ENCODE measurements at places on chromosomes 2 and 18.

DNA sequence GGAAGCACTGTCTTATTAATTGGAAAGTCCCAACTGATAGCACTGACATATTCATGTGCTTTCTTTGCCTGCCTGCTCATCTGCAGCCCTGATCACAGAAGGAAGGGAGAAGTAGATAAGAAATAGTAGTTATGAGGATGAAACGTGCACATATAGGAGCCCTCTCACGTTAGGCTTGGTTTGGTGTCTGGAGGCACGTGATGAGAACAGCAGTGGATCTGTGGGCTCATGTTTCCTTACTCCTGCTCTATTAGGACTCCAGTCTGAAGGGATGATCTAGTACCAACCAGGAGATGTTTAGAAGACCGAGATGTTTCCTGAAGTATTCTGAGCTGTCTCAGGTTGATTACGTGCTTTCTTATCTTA is 84.9 kb downstream of the MAP4K4 start:
- DNase-seq, result no peak

- no peak for DNase-seq
Observed at GRCh38 chr2:61183795-61184194, 21.8 kb downstream of the C2orf74 start.

DNA sequence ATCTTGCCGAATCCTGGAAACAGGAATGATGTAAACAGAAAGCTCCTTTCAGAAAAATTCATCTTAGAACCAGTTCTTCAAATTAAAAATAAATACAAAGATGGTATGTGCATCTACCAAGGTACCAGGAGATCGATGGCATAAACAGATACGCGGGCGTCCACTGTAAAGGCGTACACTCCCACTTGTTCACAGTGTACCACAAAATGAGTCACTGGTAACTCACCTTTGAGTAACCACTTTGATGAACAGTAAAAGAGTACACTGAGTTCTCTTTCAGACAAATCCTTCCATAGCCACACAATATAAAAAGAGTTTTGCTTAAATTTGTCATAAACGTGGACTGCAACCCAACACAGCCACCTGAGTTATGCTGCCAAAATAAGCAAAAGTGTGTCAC is 128.3 kb downstream of the DNER start:
- DNase-seq, result no peak

DNA sequence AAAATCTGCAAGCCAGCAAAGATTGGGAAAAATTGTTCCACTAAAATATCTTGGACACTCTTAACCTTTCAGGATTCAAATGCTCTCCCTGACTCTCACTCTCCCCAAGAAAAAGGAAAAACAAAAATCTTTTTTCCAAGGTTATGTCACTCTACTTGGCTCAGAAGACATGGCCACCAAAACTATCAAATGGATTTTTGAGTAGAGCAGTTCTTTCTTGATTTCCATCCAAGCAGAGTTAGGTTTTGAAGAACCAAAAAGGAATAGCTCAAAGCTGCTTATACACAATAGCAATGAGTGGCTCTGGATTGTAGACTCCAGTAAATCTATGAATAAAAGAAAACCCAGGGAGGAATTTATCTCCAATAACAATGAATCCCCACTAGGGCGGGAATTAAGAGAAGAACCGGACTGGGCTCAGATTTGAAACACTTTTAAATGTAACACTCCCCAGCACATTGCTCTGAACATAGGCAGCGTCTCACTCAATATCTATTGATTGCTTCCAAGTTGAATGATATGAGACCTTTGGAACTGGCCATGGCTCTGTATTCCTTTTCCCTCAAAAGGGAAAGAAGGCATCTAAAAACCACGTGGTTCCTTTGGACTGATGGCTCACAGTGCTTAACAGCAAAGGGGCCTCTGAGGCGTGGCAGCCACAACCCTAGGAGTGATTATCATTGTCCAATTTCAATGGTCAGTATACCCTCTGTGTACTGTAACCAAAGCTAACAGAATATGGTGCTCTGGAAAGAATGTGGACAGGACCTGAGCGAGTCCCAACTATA is 68.3 kb downstream of the SPRED2 start:
- no peak for DNase-seq

- DNase-seq, result no peak
Observed at GRCh38 chr2:139746901-139747300, 966.7 kb upstream of the NXPH2 start.

DNA sequence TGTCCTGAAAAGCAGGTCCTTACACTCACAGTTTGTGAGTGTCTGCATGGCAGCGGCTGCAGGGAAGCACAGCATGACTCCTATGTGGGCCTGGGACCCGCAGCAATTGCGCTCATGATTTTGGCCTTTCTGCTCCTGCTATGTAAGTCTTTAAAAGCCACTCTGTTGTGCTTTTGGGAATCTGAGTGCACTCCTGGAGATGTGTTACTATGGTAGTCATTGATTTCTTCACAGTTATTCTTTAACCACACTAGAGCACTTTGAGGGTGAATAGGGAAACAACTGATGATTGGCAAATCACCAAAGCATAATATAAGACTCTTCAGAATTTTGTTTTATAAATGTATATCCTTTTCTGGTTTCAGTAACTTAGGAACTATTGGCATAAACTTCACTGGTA is 40.9 kb downstream of the DSG2 start:
- DNase-seq, result no peak

DNA sequence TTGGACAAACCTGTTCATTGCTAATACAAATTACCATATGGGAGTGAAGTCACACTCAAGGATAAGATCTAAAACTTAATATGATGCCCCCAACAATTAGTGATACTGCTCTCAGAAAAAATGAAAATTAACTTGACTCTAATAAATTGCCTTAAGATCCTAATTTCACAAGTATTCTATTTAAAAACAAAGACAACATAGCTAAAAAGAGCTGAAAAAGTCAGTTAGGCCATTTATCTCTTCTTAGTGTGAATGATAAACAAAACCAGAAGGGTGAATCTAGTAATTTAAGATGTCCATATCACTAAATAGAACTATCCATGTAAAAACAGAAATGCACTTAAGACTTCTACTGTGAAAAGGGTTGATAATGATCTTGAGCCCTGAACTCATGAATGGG is 53.4 kb downstream of the FN1 start:
- no peak for DNase-seq

DNA sequence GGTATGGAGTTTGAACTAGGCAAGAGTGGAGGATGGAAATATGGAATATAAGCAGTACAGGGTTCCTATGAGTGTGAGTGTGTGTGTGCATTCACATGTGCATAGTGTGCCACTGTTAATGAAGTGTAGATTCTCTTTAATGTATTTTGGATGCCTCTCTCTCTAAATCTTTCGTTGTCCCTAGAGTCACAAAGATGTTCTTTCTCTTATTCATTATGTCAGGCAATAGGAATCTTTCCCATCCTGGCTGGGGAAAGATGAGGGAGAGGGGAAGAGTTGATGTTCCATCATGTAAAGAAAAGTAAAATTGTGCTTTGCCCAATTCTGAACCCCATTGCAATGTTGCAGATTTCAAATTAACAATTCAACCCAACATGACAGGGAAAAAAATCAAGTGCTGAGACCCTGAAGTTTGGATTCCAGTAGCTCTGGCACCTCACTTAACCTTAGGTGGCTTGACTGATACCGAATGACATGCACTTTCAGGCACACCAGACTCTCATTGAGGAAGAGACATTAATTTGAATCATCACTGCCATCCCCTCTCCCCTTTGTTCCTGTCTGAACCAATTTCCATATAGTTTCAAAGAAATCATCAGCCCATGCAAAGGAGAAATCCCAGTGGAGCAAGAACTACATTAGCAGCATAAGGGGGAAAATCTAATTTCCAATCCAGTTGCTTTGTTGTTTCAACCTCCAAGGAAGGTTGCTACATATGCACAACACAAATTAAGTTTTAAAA is 28.0 kb downstream of the KLF7 start:
- DNase-seq, result no peak

GRCh38 chr18:12283666-12284065 is 24.4 kb upstream of the TUBB6 start:
- no peak for DNase-seq

- no peak for DNase-seq
Observed at GRCh38 chr18:45480219-45481015, 134.9 kb upstream of the SLC14A2 start.

- no peak for DNase-seq
Observed at GRCh38 chr2:63378589-63378988, 209.7 kb downstream of the WDPCP start.

DNA sequence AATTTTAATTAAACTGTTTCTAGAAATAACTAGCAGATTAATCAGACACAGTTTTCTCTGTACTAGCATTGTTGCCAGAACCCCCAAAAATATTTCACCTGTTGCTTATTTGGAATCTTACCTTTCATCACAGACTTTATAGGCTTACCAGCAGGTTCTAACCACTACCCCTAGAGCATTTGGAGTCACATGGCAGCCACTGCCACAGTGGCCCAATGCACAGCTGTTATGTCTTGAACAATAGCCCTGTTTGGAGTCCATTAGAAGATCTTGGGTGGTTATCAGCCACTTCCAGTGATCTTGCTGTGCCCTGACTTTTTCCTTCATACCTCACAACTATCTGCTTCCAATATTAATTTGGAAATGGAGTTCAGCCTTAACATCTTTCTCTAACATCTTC is 186.2 kb upstream of the TANK start:
- no peak for DNase-seq

DNA sequence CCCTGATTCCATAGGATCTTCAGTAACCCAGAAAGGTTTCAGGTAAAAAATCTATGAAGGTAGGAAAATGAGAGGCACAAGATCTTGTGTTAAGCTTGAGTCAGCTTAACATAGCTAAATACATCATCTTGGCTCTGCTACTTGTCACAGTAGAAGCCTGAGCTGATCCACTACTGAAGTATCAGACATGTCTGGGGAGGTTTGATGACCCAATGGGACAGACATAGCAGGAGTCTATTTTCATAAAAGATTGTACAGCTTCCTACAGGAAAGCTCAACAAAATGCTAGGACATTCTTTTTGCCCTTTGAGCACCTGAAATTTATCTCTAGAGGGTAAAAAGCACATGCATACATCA is 84.3 kb upstream of the FSHR start:
- DNase-seq, result no peak

DNA sequence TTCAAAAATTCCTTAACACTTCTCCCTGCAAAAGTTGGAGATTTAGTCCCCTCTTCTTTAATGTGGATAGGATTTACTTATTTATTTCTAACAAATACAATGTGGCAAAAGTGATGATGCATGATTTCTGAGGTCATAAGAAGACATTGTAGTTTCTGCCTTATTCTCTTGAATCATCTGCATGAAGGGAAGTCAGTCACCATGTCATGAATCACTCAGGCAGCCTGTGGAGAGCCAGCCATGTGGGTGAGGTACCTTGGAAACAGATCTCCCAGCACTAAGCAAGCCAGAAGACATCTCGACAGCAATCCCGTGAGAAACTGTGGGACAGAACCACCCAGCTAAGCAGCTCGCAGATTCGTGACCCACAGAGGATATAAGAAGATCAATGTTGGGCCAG is 2.7 kb upstream of the ZC3H8 start:
- DNase-seq, result no peak

- DNase-seq, result no peak
Observed at GRCh38 chr2:102796337-102796736, 34.5 kb downstream of the TMEM182 start.

GRCh38 chr2:101188683-101189405 is 37.7 kb upstream of the TBC1D8 start:
- no peak for DNase-seq

DNA sequence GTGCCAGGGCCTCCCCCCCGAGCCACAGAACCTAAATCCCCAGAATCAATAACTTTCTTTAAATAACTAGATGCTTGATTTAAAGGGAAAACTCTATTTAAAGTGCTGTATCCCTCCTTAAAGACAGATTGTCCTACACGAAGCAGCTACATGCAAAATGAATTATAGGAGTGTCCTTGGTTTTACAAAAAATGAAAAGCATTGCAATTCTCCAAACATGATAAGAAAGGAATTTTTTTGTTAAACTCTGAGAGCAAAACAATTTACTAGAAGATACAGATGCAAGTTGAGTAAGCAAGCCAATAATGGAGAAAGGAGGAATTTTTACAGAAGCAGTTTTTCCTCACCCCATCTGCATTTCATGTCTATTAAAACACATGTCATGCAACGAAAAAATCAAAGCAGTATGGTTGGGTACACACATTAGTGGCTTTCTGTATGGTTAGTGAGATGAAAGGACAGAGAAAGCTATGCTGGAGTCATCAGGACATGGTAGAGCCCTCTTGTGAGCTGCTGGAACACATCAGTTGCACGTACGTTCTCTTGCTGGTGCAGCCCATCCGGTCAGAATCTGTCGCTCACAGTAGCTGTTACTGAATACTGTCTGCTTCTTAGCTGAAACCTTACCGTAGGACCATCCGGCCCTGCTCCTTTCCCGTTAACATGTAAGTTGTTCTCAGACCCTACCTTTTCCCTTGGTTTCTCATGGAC is 25.9 kb upstream of the STEAP3 start:
- no peak for DNase-seq

DNA sequence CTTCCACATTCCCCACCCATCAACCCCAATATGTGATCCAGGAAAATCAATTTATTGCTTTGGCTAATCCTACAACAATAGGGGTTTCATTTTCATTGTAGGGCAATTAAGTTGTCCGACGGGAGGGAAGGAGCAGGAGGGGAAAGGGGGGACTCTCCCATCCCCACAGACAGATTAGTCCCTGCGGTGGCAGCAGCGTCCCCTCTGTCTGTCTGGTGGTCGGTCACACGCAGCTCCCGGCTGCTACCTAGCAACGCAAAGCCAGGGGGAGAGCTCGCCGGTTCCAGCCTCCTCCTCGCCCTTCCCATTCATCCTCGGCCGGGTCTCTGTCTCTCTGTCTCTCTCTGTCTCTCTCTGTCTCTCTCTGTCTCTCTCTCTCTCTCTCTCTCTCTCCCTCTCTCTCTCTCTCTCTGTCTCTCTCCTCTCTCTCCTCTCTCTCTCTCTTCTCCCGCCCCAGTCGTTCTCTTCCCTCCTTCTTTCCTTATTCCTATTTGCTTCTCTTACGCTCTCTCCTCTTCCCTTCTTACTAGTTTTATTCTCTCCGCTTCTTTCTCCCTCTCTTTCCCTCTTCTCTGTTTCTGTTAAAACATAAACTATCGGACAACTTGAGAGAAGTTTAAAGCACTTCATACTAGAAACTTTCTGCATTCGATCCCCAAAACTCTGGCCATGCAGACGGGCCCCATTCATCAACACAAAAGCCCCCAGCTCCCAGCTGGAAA is 1.2 kb downstream of the LRP2 start:
- no peak for DNase-seq

DNA sequence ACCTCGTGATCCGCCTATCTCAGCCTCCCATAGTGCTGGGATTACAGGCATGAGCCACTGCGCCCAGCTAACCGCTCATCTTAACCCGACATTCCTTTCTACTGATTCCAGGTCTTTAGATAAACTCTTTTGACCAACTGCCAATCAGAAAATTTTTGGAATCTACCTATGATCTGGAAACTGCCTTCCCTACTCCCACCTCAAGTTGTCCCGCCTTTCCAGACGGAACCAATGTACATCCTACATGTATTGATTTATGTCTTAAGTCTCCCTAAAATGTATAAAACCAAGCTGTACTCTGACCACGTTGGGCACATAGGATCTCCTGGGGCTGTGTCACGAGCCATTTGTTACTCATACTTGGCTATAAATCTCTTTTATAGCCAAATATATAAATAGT is 3.2 kb upstream of the NEU2 start:
- DNase-seq, result no peak
